ENCODE measurements at places on chromosomes 2 and 18.

DNA sequence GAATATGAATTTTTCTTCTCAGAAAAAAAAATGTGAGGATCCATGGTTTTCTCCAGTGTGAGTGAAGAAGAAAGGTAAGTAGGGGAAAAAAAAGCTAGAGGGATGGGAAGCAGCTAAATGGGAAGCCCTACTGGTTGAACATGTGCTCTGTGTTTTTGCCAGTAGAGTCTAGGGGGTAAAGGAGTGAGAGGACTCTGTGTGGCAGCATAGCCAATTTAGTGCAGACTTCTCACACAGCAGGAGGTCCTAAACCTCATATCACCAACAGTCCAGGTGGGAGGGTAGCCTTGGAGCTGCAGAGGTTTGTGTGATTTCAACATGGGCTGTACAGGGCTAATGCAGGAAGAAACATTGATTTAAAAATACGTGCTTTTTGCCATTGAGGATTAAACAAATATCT lies 334.5 kb upstream of the SPHKAP start:
- DNase-seq: no peak

DNA sequence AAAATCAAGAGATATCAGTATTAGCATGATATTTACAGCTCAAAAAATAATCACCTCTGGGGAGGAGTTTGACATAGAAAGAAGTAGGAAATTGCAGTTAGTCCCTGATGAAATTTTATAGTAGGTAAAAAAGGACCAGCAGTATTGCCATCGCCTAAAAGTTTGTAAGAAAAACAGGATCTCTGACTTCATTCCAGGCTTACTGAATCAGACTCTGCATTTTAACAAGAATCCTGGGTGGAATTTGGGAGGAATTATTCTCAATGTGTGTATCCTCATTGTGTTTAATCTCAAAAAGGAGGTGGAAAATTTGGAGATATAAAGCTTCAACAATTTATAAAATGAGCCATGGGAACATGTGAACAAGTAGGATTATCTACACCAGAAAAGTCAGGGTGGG lies 31.2 kb upstream of the STAT1 start:
- DNase-seq: no peak

DNA sequence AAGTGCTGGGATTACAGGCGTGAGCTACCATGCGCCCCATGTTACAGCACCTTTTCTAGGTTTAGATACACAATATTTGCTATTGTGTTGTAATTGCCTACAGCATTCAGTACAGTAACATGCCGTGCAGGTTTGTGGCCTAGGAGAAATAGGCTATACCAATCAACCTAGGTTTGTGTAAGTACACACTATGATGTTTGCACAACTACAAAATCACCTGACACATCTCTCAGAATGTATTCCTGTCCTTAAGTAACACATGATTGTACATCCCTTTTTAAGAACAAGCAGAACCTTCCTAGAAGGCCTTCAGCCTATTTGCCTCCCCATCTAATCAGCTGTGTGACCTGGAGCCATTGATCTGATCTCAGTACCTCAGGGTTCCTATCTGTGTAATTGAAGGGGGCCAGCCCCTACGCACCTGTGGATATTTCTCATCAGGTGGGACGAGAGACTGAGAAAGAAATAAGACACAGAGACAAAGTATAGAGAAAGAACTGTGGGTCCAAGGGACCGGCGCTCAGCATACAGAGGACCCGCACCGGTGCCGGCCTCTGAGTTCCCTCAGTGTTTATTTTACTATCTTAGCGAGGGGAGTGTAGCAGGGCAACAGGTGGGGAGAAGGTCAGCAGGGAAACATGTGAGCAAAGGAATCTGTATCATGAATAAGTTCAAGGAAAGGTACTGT lies 18.7 kb upstream of the TMBIM1 start:
- no peak for DNase-seq

DNA sequence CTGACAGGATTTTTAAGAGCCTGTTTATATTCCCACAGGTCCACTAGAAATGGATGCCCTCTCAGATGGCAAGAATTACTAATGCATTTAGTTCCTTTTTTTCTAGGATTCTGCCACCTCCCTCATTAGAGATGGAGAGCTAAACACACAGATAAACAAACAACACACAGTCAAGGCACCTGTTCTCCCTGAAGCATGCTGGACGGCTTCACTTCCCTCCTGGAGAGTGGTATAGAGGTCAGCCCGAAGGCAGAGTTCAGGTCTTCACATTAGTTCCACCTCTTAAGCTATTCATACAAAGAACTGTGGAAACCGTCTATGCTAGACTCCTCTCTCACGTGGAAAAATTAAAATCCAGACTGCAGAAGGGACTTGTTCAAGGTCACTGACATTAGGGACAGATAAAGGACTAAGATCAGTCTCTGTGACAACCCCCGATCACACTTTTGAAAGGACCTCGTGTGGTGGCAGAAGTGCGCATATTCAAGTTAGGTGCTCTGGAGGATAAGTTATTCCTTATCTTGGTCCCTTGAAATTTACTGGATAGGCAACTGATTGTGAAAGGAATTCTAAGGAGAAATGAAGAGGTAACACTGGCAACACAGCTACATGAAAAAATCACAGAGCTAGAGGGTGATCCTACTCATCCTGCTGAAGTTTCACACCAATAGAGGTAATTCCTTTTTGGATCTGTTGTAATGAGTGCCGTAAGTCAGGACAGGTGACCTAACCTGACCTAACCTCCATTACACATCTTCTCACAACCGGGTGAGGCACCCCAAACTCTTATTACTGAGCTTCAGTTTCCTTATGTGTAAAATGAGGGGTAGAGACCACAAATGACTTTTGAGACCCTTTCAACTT lies 75.1 kb downstream of the SPRED2 start:
- DNase-seq: no peak

GRCh38 chr2:38750011-38750890 lies 910 bp downstream of the SRSF7 start:
- DNase-seq: peak; percentile 42

DNA sequence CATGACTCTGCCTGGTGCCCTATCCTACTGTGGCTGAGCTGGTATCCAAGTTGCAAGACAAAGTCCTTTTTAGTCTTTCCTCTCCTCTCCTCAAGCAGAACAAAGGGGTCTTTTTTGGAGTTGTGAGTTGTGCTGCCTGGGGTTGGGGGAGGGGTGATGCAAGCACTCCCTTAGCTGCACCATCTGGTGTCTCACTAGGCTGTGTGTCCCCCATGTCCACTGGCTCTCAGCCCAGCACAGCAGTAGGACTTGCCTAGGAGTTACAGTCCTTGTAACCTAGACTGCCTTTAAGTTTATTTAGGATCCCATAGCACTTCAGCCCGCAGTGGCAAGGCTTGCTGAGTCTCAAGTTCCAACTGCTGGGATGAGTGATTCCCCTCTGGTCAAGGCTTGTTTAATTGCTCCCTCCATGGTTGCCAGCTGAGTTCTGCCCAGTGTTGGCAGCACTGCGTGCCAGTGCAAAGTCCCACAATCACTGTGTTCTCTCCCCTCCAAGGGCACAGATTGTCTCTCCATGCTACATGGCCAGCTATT lies 13.2 kb upstream of the ILKAP start:
- no peak for DNase-seq

DNA sequence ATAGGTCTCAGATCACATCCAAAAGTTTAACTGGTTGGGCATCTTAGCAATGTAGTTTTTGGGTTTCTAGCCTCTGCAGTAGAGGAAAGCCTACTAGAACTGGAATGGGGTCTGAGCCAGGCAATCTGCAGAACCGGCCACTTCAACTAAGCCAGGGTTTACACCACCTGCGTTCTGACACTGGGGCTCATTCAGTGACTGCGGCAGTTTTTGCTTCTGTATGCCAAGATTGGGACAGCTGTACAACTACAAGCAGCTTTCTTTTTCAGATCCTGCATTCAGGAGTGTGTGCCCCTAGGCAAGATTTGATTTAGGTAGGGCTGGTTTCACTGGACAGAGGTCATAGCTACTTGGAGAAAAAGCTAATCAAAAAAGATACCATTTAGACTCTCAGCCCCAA lies 43.7 kb upstream of the IGFBP5 start:
- no peak for DNase-seq
